ENCODE measurements at places on chromosomes 11 and 22.

DNA sequence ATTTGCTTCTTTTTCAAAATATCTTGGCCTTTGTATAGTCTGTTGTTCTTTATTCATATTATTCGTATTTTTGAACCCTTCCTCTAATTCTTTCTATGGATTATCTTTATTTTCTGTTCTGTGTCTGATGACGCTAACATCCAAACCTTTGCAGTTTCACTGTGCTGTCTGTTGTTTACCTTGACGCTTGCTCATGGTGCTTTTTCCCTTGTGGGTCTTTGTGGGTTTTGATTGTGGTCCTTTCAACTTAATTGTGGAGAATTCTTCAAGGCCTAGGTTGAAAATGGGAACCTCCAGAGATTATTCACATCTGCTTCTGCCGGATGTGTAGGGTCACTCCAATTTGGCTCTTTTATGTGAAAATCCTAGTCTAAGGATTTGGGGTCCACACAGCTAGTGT lies 34.6 kb downstream of the PARVG start:
- no peak overlapping the region for H3K4me3 ChIP-seq
- H3K36me3 ChIP-seq = no peaks in the 10 kb centered on the region
- no peak for ATAC-seq

DNA sequence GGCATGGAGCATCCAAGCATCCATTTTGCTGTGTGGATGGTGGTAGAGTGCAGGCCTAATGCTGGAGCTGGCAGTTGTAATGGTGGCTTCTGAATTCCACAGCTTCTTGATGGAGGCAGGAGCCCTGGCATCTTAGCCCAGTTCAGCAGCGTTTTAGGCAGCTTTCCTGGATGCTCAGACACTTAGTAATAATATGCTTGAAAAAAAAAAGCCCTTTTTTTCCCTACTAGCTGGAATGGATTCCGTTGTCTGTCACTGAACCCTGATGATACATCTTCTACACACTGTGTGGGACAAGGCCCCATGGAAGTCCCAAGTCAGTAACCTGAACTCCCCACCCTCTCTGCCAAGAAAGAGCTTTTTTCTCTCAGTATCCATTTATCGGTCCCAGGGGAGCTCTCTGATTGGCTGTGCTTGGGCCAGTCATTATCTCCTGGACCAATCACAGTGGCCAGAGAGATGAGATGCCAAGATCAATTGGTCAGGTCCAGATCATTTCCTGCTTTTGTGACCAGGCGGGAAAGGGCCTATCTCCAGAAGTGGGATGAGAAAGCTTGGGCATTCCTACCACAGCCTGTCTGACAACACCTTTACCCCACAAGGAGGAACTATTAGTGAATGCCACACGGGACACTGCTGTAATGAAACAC lies 34.2 kb downstream of the MCM5 start:
- H3K36me3 ChIP-seq = peaks cover 58% of the 10 kb centered on the region
- ATAC-seq = no peak
- H3K4me3 ChIP-seq = no peak overlapping the region
- peaks cover 10% of the 10 kb centered on the region for H3K4me1 ChIP-seq
- no peaks in the 10 kb centered on the region for H3K27me3 ChIP-seq

- ATAC-seq = no peak
- no peaks in the 10 kb centered on the region for H3K36me3 ChIP-seq
- H3K27me3 ChIP-seq = peaks cover 41% of the 10 kb centered on the region
- no peak overlapping the region for H3K27ac ChIP-seq
- H3K4me3 ChIP-seq = no peak overlapping the region
These were observed 191.8 kb upstream of the E2F8 start for GRCh38 chr11:19432370-19433061.

GRCh38 chr11:59999691-60000090 lies 17.3 kb upstream of the OOSP4B start:
- H3K4me1 ChIP-seq = no peaks in the 10 kb centered on the region
- peaks cover 18% of the 10 kb centered on the region for H3K27me3 ChIP-seq
- no peak for ATAC-seq
- no peaks in the 10 kb centered on the region for H3K36me3 ChIP-seq
- no peak overlapping the region for H3K27ac ChIP-seq
- no peak overlapping the region for H3K4me3 ChIP-seq

- ATAC-seq = no peak
- H3K4me3 ChIP-seq = peak overlapping the region; percentile 66
- peaks cover 37% of the 10 kb centered on the region for H3K27me3 ChIP-seq
- peaks cover 5% of the 10 kb centered on the region for H3K4me1 ChIP-seq
These were observed 2.6 kb downstream of the ESAM start for GRCh38 chr11:124759266-124760204.

- H3K4me1 ChIP-seq = no peaks in the 10 kb centered on the region
- H3K4me3 ChIP-seq = no peak overlapping the region
- no peaks in the 10 kb centered on the region for H3K27me3 ChIP-seq
- no peaks in the 10 kb centered on the region for H3K36me3 ChIP-seq
- no peak overlapping the region for H3K27ac ChIP-seq
These were observed 140.4 kb upstream of the ARHGAP42 start for GRCh38 chr11:100546714-100547113.

- H3K4me3 ChIP-seq = peak overlapping the region; percentile 76
- H3K27ac ChIP-seq = peak overlapping the region; percentile 92
- no peaks in the 10 kb centered on the region for H3K27me3 ChIP-seq
These were observed 9.2 kb downstream of the FXYD2 start for GRCh38 chr11:117815262-117815803.

DNA sequence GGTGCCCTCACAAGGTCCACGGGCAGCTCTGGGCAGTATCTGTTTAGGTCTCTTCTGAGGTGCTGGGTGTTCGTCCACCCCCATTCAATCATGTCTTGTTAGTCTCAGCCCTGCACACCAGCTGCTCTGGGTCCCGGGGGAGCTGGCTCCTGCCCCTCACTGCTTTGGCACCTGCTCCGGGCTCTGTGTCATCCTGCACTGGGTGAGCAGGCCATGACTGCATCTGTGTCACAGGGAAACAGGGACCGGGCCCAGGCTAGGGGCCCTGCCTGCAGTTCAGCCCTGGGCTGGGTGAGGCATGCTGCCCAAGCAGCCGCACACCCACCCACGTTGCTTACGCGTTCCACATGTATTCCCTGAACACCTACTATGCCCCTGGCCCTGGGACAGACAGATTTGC lies 43.9 kb downstream of the ELFN2 start:
- H3K27me3 ChIP-seq = peaks cover 18% of the 10 kb centered on the region
- H3K4me1 ChIP-seq = no peaks in the 10 kb centered on the region
- H3K36me3 ChIP-seq = no peaks in the 10 kb centered on the region

DNA sequence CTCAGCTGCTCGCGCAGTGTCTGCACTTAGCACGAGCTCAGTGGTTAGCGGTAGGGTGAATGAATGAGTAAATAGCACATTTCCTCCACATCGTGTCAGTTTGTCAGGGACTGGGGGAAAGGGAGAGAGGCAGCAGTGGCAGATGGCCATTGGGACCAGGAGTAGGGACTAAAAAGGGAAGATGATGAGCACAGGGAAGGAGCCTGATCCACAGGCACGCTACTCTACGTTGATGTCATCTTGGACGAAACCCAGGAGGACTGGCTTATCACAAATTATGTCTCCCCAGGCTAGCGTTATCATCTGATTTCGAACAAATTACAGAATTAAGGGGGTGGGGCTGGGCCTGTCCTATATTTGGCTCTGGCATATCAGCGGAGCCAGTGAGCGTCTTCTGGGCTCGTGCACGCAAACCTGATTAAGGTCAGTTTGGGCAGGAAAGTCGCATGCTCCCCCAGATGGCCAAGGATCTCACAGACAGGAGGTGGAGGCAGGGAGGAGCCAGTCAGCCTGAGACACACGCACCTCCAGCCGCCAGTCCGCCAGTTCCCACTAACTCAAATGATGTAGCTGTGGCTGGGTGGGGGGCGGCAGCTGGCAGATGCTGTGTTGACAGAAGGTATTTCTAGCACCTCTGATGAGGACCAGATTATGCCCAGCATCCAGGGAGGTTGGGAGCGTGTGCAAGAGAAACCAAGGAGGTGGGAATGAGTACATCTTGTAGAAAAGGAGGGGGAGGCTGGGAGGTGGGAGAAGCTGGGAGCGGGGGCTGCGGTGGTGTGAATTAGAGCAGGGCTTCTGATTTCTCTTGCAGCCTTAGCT lies 97.4 kb upstream of the PRDM11 start:
- ATAC-seq = no peak
- peaks cover 3% of the 10 kb centered on the region for H3K27me3 ChIP-seq
- no peaks in the 10 kb centered on the region for H3K4me1 ChIP-seq
- no peak overlapping the region for H3K4me3 ChIP-seq
- no peaks in the 10 kb centered on the region for H3K36me3 ChIP-seq
- H3K27ac ChIP-seq = no peak overlapping the region

- no peak overlapping the region for H3K27ac ChIP-seq
- H3K4me3 ChIP-seq = no peak overlapping the region
- H3K4me1 ChIP-seq = no peaks in the 10 kb centered on the region
- H3K27me3 ChIP-seq = no peaks in the 10 kb centered on the region
- no peak for ATAC-seq
These were observed 12.7 kb downstream of the ANO3 start for GRCh38 chr11:26344647-26345046.

- no peaks in the 10 kb centered on the region for H3K4me1 ChIP-seq
- H3K36me3 ChIP-seq = no peaks in the 10 kb centered on the region
- no peak overlapping the region for H3K4me3 ChIP-seq
- peaks cover 5% of the 10 kb centered on the region for H3K27me3 ChIP-seq
- ATAC-seq = no peak
- H3K27ac ChIP-seq = no peak overlapping the region
These were observed 103.7 kb downstream of the SLC17A6 start for GRCh38 chr11:22441831-22442230.

- no peaks in the 10 kb centered on the region for H3K4me1 ChIP-seq
- ATAC-seq = peak; percentile 35
- H3K27me3 ChIP-seq = no peaks in the 10 kb centered on the region
- H3K36me3 ChIP-seq = no peaks in the 10 kb centered on the region
- H3K4me3 ChIP-seq = no peak overlapping the region
- no peak overlapping the region for H3K27ac ChIP-seq
These were observed 21.1 kb downstream of the RFPL3 start for GRCh38 chr22:32378707-32379272.

- no peak for ATAC-seq
These were observed 222.1 kb downstream of the LRRC4C start for GRCh38 chr11:41237382-41237781.

DNA sequence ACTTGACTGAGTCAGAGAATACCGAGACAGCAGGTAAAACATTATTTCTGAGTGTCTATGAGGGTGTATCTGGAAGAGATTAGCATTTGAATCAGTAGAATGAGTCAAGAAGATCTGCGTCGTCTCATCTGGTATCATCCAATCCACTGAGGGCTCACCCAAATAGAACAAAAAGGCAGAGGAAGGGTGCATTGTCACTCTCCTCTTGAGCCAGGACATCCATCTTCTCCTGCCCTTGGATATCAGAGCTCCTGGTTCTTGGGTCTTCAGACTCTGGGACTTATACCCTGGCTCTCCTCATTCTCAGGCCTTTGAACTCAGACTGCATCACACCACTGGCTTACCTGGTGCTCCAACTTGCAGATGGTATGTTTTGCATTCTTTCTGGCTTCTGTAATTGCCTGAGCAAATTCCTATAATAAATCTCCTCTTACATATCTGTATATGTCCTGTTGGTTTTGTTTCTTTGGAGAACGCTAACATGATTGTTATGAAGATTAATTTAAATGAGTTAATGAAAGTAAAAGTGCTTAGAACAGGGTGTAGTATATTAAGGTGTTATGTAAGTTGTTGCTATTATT lies 49.3 kb downstream of the ME3 start:
- no peak overlapping the region for H3K27ac ChIP-seq
- H3K4me3 ChIP-seq = no peak overlapping the region
- H3K27me3 ChIP-seq = no peaks in the 10 kb centered on the region
